Stimulated activated CD8-positive, alpha-beta memory T cell treated with anti-CD3 and anti-CD28 coated beads, Interleukin-4, amount 100 ng/mL, for 4 hours (primary cell): ENCODE measurements at places on chromosomes 4 and X.

DNA sequence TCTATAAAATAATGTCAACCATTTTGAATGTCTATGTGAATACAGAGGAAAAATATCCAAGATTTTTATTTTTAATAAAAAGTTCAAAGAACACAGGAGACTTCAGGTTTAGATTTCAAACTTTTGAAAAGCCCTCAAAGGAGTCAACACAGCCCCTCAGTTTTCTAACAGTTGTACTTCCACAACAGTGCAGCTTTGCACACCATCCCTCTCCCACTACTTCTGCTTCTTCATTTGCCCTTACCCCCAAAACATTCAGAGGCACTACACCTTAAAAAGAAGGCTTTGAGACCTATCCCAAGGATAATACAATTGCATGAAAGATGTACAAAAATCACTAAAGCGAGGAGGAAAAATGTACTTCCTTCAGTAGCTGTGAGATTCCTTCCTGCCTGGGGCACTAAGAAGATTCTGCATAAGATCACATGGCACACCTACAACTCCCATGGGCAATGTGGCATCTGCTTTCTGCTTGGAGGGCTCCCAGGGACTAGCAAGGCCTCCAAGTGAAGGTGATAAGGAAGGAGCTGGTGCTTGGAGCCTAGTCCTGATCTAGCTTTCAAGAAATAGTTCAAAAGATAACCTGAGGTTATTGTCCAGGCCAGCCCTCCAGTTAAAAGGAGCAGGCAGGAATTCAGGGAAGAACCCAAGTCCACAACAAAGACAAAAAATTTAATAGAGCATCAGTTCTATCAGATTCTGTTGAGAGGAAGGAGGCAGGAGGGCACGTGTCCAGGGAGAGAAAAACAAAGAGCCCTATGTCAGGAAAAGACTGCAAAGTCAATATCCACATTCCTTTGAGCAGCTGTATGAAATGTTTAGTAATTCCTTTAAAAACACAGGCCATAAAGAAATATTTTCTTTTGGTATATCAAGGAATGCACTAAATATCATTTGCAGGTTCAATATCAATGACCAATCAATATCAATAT is 19.1 kb downstream of the ARAP2 start:
- DNase-seq: no peak

DNA sequence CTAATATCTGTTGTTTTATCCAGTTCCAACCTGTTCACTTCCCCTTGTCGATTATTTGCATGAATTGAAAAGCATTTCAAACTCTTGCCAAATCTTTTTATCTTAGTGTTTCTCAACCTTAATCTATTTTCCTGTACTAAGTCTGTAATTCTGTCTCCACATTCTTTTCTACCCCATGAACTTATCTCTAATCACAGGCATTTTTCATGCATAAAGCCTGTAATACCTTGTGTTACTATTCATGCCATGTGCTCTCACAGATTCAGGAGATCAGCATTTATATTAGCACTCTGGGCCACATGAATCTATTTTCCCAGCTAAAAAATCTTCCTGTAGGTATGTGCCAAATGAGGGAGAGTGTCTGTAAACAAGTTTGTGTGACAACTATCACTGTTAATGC is 1360.9 kb downstream of the STIM2 start:
- DNase-seq: no peak

DNA sequence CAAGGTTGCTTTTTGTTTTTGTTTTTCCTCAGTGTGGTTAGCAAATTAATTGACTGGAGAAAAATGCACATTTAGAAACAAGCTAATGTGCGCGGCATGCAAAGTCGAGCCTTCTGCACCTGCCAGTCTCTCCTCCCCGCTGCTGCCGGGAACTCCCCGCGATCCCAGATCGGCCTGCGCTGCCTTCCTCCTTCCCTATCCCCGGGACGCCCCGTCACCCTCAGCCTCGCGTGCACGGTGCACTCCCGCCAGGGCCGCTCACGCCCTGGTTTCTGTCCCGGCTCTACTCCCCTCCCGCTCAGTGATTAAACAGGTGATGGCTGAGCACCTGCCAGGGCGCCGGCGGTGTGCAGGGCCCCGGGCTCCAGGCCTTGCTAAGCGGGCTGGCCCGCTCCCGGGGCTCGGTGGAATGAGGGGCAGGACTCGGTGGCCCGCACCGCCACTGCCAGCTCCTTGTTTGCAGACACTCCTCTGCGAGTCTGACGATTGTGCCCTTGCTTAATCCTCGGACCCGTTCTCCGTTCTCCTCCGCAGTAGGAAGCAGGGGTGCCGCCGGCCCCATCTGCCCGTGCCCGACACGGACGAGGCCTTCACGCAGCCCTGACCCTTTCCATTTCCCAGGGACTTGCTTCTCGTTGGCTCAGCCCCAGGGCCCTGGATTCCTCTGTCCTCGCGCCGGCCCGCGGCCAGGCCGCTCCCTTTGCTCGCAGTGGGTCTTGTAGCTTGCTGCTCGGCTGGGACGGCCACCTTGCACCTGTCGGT is 143.4 kb downstream of the TRIML1 start:
- no peak for DNase-seq

GRCh38 chr4:88623097-88623496 is 30.8 kb downstream of the HERC3 start:
- no peak for DNase-seq

- no peak for DNase-seq
Observed at GRCh38 chrX:146186540-146186939, 368.9 kb downstream of the SLITRK2 start.

- no peak for DNase-seq
Observed at GRCh38 chr4:126520731-126521130, 1112.0 kb upstream of the INTU start.

- DNase-seq: no peak
Observed at GRCh38 chr4:158766434-158767044, 2.3 kb upstream of the FNIP2 start.

- no peak for DNase-seq
Observed at GRCh38 chrX:70434914-70435586, 9.6 kb upstream of the DLG3 start.

- no peak for DNase-seq
Observed at GRCh38 chr4:78311306-78311705, 240.3 kb upstream of the ANXA3 start.
